ENCODE measurements at places on chromosomes 13 and 19.
A peak's percentile ranks its signal among the peaks of the same experiment; 100 is the strongest.

DNA sequence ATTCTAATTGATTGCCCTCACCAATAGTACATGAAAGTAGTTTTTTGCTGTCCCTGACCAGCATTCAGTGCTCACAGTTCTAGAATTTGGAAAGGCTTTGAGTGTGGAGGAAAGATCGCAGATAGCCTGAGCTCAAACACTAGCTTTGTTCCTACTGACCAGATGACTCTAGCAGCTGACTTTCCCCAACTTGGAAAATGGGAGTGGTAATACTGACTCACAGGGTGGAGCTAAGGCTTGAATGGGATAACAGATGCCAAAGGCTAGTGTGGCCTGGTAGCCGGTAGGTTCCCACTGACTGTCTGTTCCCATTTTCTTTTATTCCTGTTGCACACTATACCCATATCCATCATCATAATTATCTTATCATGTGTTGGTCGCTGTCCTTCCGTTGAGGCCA is 3.7 kb downstream of the ZSCAN22 start:
- no peak for DNase-seq

GRCh38 chr13:89740994-89741685 is 1606.3 kb upstream of the MIR17HG start:
- no peak for DNase-seq

DNA sequence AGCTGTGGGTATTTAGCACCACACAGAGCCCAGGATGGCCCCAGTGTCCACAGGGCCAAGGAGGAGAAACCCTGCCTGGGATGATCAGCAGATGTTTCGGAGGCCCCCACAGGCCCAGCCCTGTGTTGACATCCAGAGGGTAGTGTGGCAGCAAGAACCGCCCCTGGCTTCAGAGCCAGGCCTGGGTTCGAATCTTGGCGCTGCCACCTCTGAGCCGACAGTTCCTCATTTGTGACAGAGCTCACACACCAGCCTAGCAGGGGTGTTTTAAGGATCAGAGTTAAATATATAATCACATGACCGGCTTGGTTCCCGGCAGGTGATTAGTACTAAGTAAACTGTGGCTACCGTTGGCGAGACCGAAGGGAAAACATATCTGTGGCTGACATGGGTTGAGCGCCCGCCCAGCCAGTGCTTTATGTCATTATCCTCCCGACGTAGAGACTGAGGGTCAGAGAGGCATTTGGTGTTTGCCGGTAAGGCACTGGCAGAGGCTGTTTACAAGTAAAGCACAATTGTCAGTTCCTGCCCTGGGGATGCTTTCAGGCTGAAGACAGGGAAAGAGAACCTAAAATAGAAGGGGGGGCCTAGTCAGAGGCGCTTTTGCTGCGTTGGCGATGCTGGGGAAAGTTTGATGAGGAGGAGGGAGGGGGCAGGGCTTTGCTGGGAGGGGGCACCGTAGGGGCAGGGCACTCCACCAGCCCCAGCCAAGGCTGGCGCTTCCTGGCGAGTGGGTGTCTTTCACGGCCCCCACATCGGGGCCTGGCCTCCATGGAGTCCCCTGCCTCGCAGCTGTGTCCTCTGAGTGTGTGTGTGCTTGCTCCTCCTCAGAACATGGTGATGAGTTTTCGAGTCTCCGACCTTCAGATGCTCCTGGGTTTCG is 4.8 kb downstream of the PIAS4 start:
- no peak for DNase-seq

DNA sequence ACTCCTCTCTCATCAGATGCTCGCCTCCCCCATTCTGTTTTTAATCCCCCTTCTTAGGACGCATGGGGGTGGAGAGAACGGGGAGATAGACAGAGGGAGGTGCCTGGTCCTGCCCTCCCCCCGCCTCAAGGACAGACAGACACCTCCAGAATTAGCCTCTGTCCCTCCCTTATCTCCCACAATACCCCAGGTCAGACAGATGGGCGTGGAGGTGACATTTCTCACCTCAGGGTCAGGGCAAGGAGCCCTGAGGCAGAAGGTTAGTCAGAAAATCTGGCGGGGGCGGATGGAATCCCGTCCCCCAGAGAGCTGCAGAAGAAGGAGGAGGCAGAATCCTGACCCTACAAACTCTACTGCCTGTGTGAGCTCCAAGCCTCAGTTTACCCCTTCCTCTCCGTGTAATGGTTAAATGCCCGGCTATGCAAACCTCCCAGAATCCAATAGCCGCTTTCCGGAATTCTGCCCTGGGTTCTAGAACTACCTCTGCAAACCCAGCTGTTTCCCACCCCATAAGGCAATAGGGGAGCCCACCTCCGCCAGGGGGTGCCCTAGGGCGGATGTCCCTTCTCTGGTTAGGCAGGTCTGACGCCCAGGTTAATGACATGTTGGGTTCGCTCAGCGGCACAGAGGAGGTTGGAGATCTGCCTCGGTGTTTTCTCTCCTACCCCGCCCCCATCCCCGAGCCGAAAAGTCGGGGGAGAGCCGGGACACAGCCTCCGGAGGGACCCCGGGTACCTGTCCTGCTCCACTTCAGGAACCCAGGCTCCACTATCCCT is 900 bp downstream of the PPP1R13L start:
- peak; percentile 66 for DNase-seq

- no peak for DNase-seq
Observed at GRCh38 chr19:39109641-39110040, 15.9 kb upstream of the PAK4 start.

- no peak for DNase-seq
Observed at GRCh38 chr13:42076309-42076713, 27.9 kb downstream of the DGKH start.

- no peak for DNase-seq
Observed at GRCh38 chr19:9939301-9939913, 3.1 kb upstream of the OLFM2 start.

All from CD4-positive, alpha-beta T cell treated with Interleukin-10 for 1 hour (primary cell).